ENCODE measurements at places on chromosomes 1 and 21. TPM values are rescaled to one million over a fixed set of nuclear protein-coding genes. Genes with fewer than 3 reads are reported as not detected.

RGS7 gene
- total RNA-seq: not detected

GREM2 gene
- 0.08 TPM for total RNA-seq

STXBP3 gene
- total RNA-seq: 21.1 TPM

PLCH2 gene
- total RNA-seq: 0.44 TPM

FCRL5 gene
- not detected for total RNA-seq

PTPN14 gene
- total RNA-seq: 13.0 TPM

GNG4 gene
- total RNA-seq: 14.2 TPM

TMPRSS3 gene
- total RNA-seq: 0.21 TPM

LCE2C gene
- total RNA-seq: not detected

UBE2J2 gene
- 47.0 TPM for total RNA-seq

SEMA4A gene
- 0.42 TPM for total RNA-seq

CYP4X1 gene
- total RNA-seq: not detected

Measured in A549 treated with ZK216348 at 1 μM for 4 hours (cell line).